ENCODE measurements at places on chromosomes 3 and 15. TPM values are rescaled to one million over a fixed set of nuclear protein-coding genes. Genes with fewer than 3 reads are reported as not detected.

GRCh38 chr3:143045639-143046038, 44.3 kb downstream of the U2SURP start:
- DNase-seq: no peak
- H3K27ac ChIP-seq: no peak overlapping the region
- peaks cover 5% of the 10 kb centered on the region for H3K36me3 ChIP-seq
- no peaks in the 10 kb centered on the region for H3K4me1 ChIP-seq
- no peak overlapping the region for H3K4me3 ChIP-seq
- no peaks in the 10 kb centered on the region for H3K27me3 ChIP-seq

DNA sequence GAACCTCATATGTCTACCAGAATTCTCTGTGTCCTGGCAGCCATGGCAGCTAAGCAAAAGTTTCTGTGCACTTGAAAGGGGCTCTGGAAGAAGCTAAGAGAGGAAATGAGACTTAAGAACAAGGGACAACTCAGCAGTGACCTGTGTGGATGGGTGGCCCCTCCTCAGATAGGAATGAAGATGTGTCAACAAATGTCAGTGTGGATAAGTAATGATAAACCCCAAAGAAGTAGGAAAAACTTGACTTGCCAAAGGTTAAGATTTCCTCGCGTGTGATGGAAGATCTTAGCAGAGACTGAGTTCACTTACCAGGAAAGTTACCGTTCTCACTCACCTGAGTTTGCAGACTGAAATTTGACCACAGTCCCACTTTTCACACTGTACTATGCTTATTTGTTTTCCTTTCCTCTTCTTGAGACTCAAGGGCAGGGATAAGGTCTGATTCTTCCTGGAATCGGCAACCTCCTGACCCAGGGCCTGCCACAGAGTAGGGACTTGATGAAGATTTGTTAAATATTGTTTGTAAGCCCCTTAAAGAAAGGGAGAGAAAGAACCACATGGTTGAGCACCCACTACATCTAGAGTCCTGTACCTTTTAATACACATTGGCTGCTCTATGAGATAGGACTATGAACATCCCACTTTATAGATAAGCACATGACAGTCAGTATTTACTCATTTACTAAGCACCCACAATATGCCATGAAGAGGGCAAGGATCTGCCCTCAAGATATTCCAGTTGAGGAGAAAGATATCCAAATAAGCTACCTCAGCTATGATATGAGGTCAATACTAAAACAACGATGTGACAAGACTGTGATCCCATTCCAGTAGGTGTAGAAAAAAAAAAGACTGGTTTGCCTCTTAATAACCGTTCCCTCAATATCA, 7.3 kb upstream of the HRH1 start:
- no peaks in the 10 kb centered on the region for H3K27me3 ChIP-seq
- H3K4me3 ChIP-seq: no peak overlapping the region

- no peak overlapping the region for H3K27ac ChIP-seq
- H3K36me3 ChIP-seq: no peaks in the 10 kb centered on the region
- no peaks in the 10 kb centered on the region for H3K4me1 ChIP-seq
- H3K4me3 ChIP-seq: no peak overlapping the region
Measured at GRCh38 chr15:25541228-25541627, 102.4 kb upstream of the UBE3A start.

- H3K4me3 ChIP-seq: no peak overlapping the region
- H3K27ac ChIP-seq: peak overlapping the region; percentile 1
- no peaks in the 10 kb centered on the region for H3K27me3 ChIP-seq
- peaks cover 14% of the 10 kb centered on the region for H3K4me1 ChIP-seq
- no peak for DNase-seq
Measured at GRCh38 chr3:172145031-172145686, 105.8 kb downstream of the FNDC3B start.

- no peaks in the 10 kb centered on the region for H3K4me1 ChIP-seq
- H3K36me3 ChIP-seq: no peaks in the 10 kb centered on the region
- H3K4me3 ChIP-seq: no peak overlapping the region
- no peak overlapping the region for H3K27ac ChIP-seq
Measured at GRCh38 chr3:131328721-131329120, 52.9 kb upstream of the NUDT16 start.

GRCh38 chr3:106942051-106942450, 435.2 kb upstream of the CCDC54 start:
- H3K4me1 ChIP-seq: no peaks in the 10 kb centered on the region

DNA sequence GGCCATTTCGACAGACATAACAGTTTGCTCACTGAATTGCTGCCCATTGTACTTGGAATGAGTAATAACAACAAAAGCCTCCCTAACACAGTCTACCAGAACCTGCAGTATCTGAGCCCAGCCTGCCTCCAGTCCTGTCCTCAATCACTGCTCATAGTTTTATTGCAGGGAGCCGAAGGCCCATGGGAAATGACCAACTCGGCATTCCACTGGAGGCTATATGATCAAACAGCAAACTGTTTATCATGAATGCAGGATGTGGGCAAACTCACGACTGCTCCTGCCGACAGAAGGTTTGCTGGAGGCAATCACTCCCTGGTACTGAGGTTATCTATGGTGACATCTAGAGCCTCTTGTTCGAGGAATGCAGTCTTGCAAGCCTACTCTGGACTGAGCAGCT, 46.3 kb downstream of the LSM3 start:
- H3K4me3 ChIP-seq: no peak overlapping the region
- DNase-seq: no peak
- no peaks in the 10 kb centered on the region for H3K36me3 ChIP-seq
- H3K27ac ChIP-seq: no peak overlapping the region
- H3K27me3 ChIP-seq: no peaks in the 10 kb centered on the region

GRCh38 chr15:100718075-100718980, 115.9 kb downstream of the ASB7 start:
- no peaks in the 10 kb centered on the region for H3K4me1 ChIP-seq
- DNase-seq: no peak
- no peaks in the 10 kb centered on the region for H3K36me3 ChIP-seq
- H3K4me3 ChIP-seq: peak overlapping the region; percentile 50
- no peaks in the 10 kb centered on the region for H3K27me3 ChIP-seq

DNA sequence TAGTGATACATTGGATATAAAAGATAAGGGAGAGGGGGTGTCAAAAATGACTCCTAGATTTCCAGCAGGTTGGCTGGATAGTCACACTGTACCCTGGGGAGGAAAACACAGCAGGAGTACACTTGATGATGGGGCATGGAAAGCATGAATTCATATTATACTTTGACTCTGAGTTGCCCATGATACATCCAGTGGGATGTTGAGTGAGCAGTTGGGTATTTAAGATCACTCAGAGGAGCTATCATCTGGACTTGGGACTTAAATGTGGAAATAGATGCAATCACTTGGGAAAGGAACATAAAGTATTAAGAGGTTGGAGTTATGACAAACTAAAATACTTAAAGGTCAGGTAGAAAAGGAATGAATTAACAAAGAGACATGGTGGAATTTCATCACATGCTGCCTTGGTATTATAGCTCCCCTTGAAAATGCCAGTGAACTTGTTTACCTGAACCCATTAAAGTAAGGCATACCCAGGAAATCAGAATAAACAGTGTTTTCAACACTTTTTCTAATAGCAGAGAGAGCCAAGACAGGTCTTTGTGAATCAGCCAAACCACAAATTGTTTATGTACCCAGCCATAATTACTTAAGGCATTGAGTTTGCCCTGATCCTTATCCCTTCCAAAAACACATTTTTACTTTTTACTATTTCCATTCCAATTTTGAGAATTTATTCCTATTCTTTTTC, 49.9 kb upstream of the ABI3BP start:
- no peak overlapping the region for H3K4me3 ChIP-seq
- H3K36me3 ChIP-seq: no peaks in the 10 kb centered on the region
- H3K4me1 ChIP-seq: no peaks in the 10 kb centered on the region
- H3K27me3 ChIP-seq: no peaks in the 10 kb centered on the region

GRCh38 chr15:78917888-78918287, 27.0 kb downstream of the CTSH start:
- H3K36me3 ChIP-seq: no peaks in the 10 kb centered on the region
- no peak overlapping the region for H3K4me3 ChIP-seq
- no peak overlapping the region for H3K27ac ChIP-seq

Gene TCTA
- 76.7 TPM for total RNA-seq

Gene PRR20G
- not detected for total RNA-seq

Gene DET1
- total RNA-seq: 6.8 TPM

Gene PCLAF
- 1.5 TPM for total RNA-seq

Gene GOLGA8T
- total RNA-seq: not detected

Gene BSN
- total RNA-seq: 1.3 TPM

All from kidney (tissue), 22 donors.